ENCODE measurements at places on chromosomes 1 and 21. TPM values are rescaled to one million over a fixed set of nuclear protein-coding genes. Genes with fewer than 3 reads are reported as not detected.

TRIM58 gene
- 0.66 TPM for total RNA-seq

DNA sequence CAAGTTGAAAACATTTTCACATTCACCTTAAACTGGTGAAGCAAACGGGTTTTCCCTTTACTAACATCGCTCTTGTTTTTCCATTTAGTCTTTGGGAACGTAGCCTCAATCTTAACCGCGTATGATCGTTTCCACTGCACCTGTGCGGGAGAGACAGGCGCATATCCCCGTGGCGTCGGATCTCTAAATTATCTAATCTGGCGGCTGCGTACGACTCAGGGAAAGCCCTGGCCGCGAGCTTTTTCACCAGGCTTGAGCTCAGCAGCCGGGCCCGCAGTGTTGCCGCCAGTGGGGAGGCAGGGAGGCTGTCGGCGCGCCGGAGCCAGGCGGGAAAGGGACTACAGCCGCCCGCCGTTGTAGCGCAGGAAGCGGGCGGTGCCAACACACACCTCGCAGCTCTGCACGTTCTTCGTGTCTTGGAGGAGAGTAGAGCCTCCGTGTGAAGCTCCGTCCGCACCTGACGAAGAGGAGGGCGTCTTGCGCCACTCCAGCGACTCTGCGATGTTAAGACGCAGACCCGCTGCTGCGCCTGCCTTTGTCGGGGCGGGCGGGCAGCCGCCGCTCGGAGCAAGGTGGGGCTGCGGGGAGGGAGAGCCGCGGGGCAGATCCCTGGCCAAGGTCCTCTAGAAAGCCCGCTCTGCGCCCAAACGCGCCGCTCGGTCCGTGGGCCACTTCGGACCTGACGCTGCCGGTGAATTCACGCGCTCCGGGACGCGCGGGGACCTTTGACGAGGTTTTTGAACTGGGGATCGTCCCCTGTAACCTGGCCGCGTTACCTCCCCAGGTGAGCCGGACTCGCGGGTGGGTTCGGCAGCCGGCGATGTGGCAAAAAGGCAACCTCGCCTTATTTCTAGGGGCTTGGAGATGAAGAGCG lies 18.5 kb upstream of the TBX15 start:
- DNase-seq: no peak

SLC44A3 gene
- total RNA-seq: 4.7 TPM

SLC2A5 gene
- total RNA-seq: 1.5 TPM
